Cardiac fibroblast (primary cell): ENCODE measurements at places on chromosomes 4 and X.

GRCh38 chr4:4948370-4948769 lies 70.9 kb downstream of the CYTL1 start:
- DNase-seq: no peak

DNA sequence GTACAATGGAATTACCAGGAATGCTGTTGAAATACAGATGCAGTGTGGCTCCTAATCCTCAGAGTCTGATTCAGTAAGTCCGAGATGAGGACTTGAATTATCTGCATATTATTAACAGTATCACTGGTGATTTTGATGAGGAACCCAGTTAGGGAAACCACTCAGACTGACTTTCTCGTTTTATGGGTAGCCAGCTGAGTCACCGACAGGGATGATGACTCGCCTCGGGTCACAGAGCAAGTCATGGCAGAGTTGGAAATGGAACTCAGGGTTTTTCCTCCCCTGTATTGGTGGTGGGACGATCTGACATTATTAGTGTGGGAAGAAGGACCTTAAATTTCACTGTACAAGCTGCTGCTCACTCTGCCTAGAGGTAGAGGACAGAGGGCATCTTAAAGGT lies 51.3 kb downstream of the RTL9 start:
- DNase-seq: peak; percentile 64

DNA sequence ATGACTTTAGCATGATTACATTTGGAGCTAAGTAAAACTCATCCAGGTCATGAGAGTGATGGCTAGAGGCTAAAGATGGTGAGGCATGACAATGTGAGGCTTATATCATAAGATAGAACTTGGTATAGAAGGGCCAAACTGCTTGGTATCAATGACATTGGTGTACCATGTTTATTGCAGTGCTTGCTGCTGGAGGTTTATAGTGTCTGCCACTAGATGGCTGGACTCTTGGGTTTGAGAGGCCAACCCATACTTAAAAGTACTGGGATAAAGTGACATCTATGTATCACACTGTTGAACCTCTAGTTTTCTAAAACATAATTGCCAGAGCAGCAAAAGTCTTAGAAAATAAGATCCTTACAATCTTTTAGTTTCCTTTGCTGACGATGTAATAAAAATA lies 83.0 kb upstream of the TACR3 start:
- no peak for DNase-seq

DNA sequence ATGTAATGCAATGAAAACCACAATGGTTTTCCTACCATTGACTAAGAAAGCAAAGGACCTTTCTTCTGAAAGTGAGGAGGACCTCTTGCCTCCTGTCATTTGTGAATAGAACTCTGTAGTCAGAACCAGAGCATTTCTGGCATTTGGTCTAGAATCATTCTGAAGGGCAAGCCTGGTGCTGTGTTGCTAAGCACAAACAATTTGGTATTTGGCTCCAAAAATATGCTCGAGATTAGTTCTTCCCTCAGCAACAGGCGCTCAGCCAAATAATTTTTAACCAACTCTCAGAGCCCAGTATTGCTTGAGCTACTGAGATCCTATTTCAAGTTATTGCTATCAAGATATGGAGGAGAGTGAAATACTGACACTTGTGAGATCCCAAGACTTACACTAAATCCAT lies 71.0 kb downstream of the SNCA start:
- peak; percentile 49 for DNase-seq

- DNase-seq: peak; percentile 87
Observed at GRCh38 chr4:53706422-53707032, 115.2 kb upstream of the LNX1 start.

GRCh38 chr4:26584725-26585124 lies 841 bp downstream of the TBC1D19 start:
- DNase-seq: no peak

- DNase-seq: peak; percentile 42
Observed at GRCh38 chr4:145099653-145100052, 1.5 kb downstream of the ABCE1 start.

- DNase-seq: no peak
Observed at GRCh38 chr4:38105475-38106220, 145.4 kb downstream of the PTTG2 start.
